Renal cortical epithelial cell (primary cell): ENCODE measurements at places on chromosomes 3 and 15. TPM values are rescaled to one million over a fixed set of nuclear protein-coding genes. Genes with fewer than 3 reads are reported as not detected.
A peak's percentile ranks its signal among the peaks of the same experiment; 100 is the strongest.

The ADAMTSL3 gene
- total RNA-seq, result 11.1 and 20.7 TPM in 2 replicates

GRCh38 chr3:168624892-168625448 is 529.2 kb upstream of the GOLIM4 start:
- DNase-seq, result no peak

GRCh38 chr15:77180270-77180669 is 109.4 kb upstream of the TSPAN3 start:
- DNase-seq, result no peak

DNA sequence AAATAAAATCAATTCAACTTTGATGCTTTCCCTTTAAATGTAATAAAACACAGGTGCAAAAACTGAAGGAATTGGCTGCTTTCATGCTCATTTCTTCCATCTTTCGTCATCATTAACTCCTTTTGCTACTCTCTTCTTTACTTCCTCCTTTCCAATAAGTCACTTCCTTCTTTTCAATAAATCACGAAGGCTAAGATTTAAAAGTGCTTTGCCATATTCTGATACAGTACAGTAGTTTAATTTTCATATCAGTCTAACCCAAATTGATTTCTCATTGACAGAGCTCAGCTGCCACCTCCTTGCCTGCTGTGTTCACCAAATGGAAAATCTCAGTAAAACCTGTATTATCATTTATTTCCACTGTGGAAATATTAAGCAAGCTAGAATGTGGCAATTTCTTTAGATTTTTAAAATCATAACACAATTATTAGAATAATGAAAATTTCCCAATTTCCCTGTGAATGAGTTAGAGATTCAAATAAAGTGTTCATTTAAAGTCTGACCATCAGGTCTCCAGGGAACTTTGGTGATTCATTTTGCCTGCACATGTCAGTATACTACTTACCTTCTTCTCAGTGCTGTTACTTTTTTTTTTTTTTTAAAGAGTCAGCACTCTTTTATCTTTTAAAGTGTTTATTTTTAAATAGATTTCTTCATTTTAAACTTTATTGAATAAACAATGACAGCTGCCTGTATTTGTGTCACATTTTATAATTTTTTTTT is 41.6 kb downstream of the NANOGP8 start:
- DNase-seq, result peak; percentile 43

DNA sequence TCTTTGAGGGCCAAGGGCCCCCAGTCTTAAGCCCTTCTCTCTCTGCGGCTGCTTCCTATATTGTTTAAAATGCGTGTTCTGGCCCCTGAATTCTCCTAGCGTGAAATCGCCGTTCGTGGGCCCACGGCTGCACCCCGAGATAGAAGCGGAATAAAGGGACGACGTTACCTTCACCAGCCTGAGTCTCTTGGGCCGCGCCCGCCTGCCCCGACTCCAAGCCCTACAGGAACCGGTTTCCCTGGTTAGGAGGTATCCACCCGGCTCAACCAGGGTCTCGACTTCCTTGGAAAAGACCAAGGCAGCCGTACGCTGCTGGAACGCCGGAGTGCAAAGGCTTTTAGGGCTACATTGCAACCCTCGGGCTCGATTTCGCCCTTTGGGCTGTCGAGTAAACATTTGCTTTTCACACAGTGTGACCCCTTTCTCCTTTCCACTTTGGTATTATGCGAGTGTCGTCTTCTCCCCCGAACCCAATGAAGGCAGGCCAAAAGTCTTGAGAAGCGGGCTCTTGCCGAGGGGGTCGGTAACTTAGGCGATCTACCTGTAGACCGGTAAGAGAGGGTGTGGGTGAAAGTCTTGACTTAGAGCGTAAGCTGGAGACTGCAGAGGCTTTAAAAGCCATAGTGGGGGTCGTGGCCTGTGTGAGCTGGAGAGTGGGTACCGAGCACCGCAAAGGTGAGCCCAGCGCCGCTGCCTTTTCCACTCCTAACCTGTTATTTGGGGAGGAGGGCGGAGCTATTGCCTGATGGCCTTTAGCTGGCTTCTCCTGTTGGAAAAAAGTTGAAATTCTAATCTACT is 2.0 kb downstream of the TRIM71 start:
- no peak for DNase-seq

- DNase-seq, result no peak
Observed at GRCh38 chr3:121863801-121864200, 28.8 kb downstream of the EAF2 start.

- DNase-seq, result peak; percentile 7
Observed at GRCh38 chr3:10357592-10358308, 36.8 kb upstream of the SEC13 start.

The ALDH1A2 gene
- total RNA-seq, result 23.1 and 26.8 TPM in 2 replicates

- peak; percentile 71 for DNase-seq
Observed at GRCh38 chr3:97981886-97982285, 9.7 kb upstream of the RIOX2 start.

The CCR8 gene
- total RNA-seq, result 1.0 TPM in 1 of 2 replicates, not detected in the other

GRCh38 chr3:192816351-192816750 is 89.0 kb upstream of the FGF12 start:
- peak; percentile 48 for DNase-seq

- peak; percentile 44 for DNase-seq
Observed at GRCh38 chr15:74307827-74308811, 59.3 kb downstream of the CYP11A1 start.

GRCh38 chr3:14514323-14514720 is 25.8 kb downstream of the GRIP2 start:
- DNase-seq, result no peak

The CPNE9 gene
- total RNA-seq, result not detected in 2 replicates

The PYGO1 gene
- 1.4 and 12.4 TPM in 2 replicates for total RNA-seq

The GABRR3 gene
- not detected in 2 replicates for total RNA-seq

GRCh38 chr3:58683466-58683865 is 16.9 kb upstream of the FAM3D start:
- DNase-seq, result peak; percentile 53

The PCSK6 gene
- total RNA-seq, result 1.2 and 11.0 TPM in 2 replicates

DNA sequence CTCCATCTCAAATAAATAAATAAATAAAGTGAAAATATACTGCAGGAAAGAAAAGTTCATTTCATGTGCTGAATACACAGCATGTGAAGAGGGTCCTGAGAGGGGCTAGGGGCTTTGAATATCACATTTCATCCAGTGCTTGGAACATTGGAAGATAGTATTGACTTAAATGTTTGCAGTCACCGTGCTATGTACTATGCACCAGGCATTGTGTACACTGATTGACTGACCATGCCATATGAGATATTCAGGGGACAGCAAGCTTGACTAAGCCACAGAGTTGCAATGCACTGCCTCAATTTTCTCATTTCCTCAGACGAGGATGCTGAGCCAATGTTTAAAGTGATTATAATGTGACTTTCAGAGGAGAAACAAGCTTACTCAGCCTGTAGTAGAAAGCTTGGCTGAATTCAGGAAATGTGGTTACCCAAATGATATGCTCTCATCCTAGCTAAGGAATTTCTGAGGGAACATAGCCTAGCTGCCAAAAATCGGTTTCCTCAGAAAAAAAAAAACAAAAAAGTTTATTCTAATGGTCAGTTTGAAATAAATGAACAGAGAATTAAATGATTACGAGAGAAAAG is 557.9 kb downstream of the FGF12 start:
- peak; percentile 35 for DNase-seq

The ELL3 gene
- 5.9 and 11.6 TPM in 2 replicates for total RNA-seq

The GPR156 gene
- 0.99 and 2.4 TPM in 2 replicates for total RNA-seq

DNA sequence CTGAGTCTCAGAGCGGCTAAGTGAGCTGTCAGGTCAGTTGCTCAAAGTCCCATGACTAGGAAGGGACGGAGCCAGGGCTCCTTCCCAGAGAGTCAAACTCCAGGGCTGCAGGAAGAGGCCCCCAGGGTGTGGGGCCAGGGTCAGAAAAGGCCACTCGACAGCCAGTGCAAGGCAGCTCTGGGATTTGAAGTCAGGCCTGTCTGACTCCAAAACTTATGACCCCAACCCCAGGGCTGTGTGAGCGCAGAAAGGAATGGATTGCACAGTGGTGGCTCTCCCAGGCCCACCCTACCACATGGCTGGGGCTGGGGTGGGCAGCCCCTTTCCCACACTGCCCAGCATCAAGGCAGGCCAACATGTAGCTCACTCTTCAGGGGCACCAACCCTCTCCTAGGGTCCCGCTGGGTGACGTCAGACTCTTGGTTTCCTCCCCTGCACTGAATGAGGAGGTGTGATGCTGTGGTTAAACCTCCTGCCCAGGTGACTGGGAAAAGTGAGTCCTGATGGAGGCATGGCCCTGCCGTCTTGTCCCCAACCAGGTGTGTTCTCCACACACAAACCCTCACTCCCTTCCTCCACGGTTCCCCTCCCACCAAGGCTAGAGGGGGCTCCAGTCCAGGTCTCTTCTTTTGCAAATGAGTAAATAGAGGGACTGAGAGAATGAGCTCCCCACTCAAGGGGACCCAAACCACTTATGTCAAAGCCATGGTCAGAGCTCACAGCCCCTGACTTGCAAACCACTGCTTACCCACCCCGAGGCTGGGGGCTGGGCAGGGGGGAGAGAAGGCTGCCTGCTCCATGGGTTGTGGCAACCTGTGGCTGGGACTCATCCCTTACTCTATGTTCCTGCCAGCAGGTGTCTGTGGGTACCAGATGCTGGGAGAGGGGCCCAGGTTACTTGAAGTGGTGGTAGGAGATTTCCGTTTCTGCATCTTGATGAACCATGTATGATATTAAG is 23.8 kb upstream of the CORO2B start:
- DNase-seq, result no peak

The ZBED2 gene
- 13.5 and 15.2 TPM in 2 replicates for total RNA-seq

The PATL2 gene
- not detected in 2 replicates for total RNA-seq

- no peak for DNase-seq
Observed at GRCh38 chr3:98026425-98027084, 8.6 kb downstream of the GABRR3 start.

The CD200 gene
- 1.9 and 2.3 TPM in 2 replicates for total RNA-seq

- DNase-seq, result no peak
Observed at GRCh38 chr15:80251428-80252120, 439 bp downstream of the CTXND1 start.

- DNase-seq, result no peak
Observed at GRCh38 chr3:197088370-197088769, 58.8 kb upstream of the MELTF start.

GRCh38 chr3:15174953-15175352 is 31.1 kb upstream of the CAPN7 start:
- DNase-seq, result no peak

DNA sequence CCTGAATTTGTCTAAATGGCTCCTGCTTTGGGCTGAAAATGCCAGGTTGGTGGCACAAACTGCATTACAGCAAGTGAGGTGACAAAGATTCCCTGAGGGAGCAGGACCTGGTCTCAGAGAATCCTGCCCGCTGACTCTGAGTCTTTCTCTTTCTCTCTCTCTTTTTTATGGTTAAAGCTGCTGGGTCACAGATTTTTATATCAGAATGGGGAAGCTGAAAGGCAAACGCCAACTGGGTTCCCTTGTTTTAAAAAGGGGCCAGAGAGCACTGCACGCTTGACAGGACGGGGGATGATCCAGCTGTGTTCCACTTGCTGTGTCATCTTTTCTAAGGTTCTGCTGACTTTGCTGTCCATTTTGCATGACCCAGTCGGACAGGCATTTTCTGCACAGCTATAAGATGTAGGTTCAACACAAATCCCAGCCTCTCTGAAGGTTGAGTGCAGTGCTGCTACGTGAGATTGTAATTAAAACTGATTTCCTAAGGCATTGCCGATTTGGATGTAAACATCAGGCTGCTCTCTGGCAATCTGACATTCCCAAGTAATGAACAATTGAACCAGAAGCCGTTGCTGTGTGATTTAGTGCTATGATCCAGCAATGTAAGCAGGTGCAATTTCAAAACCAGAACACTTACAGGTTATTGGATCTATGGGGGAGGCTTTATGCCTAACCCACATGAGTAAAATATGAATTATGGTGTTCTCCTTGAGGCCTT is 25.8 kb downstream of the ARHGEF3 start:
- DNase-seq, result peak; percentile 61

GRCh38 chr3:7798276-7798675 is 703.3 kb upstream of the LMCD1 start:
- no peak for DNase-seq

DNA sequence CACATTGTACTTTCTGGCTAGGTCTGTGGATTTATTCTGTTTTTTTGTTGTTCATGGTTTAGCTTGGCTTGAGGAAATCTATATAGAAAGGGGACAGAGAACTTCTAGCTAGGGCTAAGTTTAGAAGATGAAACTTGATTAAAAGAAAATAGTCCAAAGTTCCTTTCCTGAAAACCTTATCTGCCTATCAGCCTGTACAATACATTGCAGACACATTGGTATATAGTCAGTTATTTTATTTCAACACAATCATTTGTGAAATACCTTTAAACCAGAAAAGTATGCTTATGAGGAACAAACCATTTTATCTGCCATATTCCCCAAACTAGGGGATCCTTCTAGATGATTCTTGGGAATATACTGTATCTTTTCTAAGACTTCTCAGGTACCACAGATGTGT is 147.3 kb upstream of the CGNL1 start:
- DNase-seq, result no peak

DNA sequence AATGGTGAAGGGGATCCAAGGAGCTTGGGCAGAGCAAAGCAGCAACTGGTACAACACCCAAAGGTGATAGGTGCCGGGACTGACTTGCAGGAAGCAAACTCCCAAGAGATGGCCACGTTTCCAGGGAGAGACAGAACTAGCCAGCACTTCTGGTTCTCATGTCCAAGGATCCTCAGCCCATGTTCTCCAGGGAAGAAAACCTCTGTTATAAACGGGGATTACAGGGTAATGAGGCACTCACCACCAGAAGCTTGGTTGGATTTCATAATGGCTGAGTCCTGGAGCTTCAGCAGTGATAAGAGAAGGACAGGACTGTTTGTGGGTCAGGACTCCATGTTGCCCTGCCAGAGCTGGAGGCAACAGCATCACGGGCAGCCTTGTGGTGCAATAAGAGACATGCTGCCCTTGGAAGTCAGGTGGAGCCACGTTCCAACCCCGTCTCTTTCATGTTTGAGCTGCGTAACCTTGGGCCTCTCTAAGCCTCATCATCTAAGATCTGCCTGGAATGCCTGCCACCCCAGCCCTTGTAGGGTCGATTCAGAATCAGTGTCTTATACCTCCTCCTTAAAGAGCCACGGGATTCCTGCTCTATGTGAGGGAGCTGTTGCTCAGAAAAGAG is 181.0 kb downstream of the ABHD5 start:
- DNase-seq, result no peak

The MASP1 gene
- total RNA-seq, result 0.52 and 3.5 TPM in 2 replicates

The TICRR gene
- total RNA-seq, result 0.65 and 1.9 TPM in 2 replicates

DNA sequence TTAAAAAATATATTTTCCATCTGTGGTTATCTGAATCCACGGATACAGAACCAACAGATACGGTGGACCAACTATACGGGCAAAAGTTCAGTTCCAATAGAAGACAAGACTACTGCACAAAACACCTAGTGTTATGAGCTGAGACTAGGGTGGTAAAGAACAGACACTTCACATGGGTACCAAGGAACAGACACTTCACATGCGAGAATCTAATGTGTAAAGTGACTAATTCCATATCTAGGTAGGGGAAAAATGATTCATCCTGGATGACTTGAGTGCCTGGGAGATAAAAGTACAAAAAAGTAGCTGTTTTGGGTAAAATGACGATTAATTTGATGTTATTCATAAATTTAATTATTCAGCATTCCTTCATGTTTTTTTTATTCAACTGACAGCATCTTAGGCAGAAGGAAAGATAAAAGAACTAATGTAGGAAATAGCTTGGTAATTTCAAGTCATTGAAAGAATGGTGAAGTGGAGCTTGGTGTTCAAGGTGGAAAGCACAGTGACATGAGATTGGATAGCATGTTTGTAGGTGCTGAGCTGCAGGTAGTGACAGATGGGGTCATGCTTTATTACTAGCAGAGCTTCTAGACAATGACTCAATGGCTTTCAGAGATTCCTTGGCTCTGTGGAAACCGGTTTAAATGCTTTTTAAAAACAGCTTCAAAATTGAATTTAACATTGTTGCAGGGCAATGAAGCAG is 5.2 kb downstream of the CD200 start:
- peak; percentile 45 for DNase-seq

The XCR1 gene
- total RNA-seq, result not detected in 2 replicates
